ENCODE measurements at places on chromosomes 6 and 20.
A peak's percentile ranks its signal among the peaks of the same experiment; 100 is the strongest.

- peak; percentile 86 for DNase-seq
These were observed 21.1 kb downstream of the SPTLC3 start for GRCh38 chr20:13029687-13030375.

DNA sequence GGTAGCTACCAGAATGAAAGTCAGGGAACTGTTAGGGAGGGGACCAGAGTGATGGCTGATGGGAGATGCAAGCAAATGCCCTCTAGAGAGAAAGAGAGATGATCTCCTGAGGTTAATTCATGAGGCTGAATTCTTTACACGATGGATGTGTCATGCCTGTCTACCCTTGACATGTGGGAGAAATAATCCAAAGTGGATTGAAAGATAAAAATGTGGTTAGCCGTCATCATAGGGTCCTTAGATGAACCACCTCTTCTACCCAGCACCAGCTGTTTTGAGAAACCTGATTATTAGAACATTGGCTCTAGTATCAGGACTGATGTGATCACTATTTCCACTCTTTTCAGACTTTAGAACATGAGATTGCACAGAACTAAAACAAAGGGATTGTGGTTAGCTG, 53.6 kb downstream of the SOBP start:
- DNase-seq = no peak

GRCh38 chr20:9300534-9300933, 213.9 kb upstream of the LAMP5 start:
- DNase-seq = no peak

DNA sequence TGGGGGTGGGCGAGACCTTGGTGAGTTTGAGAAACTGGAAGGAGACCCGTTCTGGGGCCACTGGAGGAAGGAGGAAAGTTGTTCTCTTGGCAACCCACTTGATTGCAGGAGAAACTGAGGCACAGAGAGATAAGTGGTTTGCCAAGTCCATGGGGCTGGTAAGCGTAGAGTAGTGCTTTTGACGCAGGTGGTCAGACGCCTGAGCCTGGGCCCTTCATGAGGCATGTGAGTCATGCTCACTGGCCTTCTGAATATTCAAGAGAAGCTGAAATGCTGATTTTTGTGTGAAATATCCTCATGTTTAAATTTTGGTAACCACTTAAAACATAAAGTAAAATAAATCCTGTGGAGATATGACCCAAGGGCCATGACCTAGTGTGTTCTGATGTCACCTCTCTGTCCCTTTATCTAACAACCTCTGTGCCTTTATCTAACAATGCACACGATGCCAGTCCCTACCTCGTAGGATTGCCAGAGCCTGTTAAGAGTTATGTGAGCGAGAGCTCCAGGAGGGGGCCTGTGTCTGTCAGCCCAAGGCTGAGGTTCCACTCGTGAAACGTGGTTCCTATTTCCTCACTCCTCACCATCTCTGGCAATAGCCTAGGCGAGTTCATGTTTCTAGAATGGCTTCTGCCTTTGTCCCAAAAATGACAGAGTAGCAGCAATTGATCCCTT, 32.8 kb upstream of the PMEPA1 start:
- no peak for DNase-seq

DNA sequence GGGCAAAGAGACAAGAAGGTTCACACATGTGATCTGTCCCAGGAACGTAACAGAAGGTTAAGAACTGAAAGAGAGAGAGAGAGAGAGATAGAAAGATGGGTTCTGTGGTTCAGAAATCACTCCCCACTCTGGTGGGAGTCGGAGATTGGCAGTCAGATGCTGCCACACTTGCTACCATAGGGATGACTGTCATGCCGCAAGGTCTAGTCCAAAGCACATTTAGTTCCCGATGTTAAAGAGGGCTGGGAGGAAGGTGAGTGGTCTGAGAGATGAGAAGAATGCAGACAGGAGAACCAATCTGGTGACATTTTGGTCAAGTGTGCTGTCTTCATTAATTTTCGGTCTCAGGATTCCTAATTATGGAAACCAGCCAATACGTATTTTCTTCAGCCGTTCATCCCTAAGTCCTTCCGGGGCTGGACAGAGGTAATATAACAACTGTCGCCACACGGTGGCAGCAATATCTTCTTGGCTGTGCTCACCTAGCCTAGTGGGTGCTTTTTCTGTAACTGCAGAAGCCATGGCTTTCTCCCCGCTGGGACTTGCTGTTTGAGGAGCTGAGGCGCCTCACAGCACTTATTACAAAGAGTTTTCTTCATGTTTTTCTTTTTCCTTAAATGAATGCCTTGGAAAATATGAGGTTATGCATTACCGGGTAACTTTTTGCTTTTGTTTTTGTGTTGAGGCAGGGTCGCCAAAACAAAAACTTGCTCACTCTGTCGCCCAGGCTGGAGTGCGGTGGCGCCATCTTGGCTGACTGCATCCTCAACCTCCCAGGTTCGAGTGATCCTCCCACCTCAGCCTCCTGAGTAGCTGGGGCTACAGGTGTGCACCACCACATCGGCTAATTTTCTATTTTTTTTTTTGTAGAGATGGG, 46.0 kb downstream of the SLC35D3 start:
- DNase-seq = peak; percentile 31

- no peak for DNase-seq
These were observed 867.2 kb downstream of the PHF3 start for GRCh38 chr6:64502801-64503200.

GRCh38 chr6:56852260-56853010, 102.5 kb upstream of the BEND6 start:
- DNase-seq = no peak

DNA sequence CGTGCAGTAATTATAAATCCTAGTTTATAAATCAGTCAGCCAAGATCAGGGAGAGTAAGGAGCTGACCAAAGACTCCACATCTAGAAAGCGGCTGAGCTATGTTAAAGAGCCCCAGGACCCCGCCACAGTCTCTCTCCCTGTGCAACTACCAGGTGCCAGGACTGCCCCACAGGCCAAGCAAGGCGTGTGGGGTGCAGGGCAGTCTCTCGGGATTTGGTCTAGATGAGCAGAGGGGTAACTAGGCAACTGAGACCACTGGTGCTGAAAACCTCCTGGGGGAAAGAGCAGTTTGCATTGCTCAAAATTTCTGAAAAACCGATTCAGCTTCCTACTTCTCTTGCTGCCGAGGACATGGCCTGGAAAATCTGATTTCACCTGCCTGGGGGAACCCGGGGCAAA, 10.4 kb downstream of the PMEPA1 start:
- DNase-seq = no peak

GRCh38 chr6:39980839-39981580, 46.7 kb upstream of the MOCS1 start:
- no peak for DNase-seq

- DNase-seq = no peak
These were observed 42.2 kb downstream of the PRND start for GRCh38 chr20:4763723-4764510.
